HT-29 (cell line): ENCODE measurements at places on chromosomes 12 and 14. TPM values are rescaled to one million over a fixed set of nuclear protein-coding genes. Genes with fewer than 3 reads are reported as not detected.

The KCNC2 gene
- total RNA-seq = not detected in 2 replicates

The DHRS2 gene
- total RNA-seq = 14.0 and 14.7 TPM in 2 replicates

The CMTM5 gene
- not detected in 2 replicates for total RNA-seq

GRCh38 chr12:118512669-118513068, 136.3 kb downstream of the SUDS3 start:
- no peak for DNase-seq

DNA sequence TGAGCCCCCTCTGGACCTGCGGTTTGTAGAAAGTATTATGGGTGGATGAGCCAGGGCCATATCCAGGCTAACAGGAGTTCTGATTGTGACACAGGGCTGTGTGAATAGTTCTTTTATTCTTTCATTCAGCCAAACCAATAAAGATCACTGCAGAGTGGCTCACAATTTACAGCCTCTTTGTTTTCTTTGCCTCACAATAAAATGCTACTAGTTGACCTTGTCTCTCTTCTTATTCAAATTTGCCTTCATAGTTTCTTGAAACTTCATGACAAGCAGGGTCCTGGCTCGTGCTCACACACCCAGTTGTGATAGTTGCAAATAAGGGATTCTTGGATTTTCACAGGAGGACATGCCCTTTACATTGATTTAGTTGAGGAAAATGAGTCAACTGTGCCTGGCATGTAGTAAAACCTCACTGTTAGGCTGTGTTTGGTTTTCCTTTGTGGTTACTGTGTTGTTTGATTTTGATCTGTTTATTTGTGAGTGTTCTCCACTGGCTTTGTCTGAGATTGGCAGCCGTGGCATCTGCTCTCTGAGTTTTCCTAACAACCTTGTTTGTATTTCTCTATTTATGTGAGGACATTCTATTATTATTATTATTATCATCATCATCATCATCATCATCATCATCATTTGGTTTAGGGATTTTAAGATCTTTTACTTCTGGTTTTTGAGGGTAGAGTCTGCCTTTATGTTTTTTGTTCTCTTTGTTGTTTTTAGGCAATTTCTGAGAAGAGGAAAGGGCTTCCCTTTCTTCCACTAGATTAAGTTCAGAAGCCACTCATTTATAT, 2.7 kb upstream of the KRT6B start:
- DNase-seq = no peak

GRCh38 chr14:97021001-97021400, 223.8 kb downstream of the VRK1 start:
- no peak for DNase-seq

DNA sequence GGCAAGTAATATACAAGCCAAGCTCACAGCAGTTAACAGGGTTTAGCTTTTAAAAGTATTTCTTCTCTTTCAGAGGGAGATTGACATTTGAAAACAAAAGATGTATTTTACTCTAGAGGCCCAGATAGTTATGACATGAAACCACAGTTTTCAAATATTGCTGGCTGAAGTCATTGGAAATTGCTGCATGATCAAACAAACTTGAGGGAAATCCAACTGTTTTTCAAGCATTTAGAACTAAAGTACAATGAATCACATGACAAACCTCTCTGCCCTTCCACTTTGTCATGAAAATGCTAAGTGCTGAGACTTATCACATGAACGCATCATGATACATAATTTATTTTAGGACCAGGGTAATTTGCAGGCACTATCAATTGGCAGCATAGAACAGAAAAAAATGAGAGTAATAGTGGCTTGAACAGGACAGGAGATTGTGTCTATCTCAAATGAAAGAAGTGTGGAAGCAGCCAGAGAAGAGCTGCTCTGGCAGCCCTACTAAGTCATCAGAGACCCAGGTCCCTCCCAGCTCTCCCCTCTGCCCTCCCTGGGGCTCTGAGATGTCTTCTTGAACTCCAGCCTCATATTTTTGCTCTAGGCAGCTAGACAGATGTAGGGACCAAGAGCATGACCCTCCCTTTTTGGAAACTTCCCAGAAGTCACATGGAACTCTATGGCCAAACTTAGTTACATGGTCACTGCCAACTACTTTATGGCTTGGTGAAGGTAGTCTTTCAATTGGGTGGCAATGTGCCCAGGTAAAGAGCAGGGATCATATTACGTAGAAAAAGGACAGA, 90.1 kb upstream of the PELI2 start:
- DNase-seq = no peak

- no peak for DNase-seq
These were observed 50.2 kb downstream of the RAB35 start for GRCh38 chr12:120066341-120066740.

GRCh38 chr12:65853489-65854157, 29.3 kb downstream of the HMGA2 start:
- no peak for DNase-seq

GRCh38 chr12:40157336-40157735, 51.5 kb upstream of the SLC2A13 start:
- no peak for DNase-seq

GRCh38 chr14:100454437-100454836, 131.3 kb downstream of the SLC25A47 start:
- no peak for DNase-seq

DNA sequence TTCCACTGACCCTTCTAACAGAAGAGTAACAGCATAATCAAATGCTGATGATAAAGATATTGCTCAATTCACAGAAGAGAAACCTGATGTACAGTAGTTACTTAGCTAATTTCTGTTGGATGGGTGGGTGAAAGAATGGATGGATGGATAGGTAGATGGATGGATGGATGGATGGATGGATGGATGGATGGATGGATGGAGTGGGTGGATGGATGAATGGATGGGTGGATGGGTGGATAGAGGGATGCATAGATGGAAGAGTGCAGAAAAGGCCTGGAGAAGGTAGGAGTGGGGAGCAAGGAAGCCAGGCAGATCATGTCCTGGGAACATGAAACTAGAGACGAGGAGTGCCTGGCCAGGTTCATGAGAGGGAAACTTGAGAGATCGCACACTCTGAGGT, 520.9 kb downstream of the BCL11B start:
- no peak for DNase-seq

GRCh38 chr12:29783773-29784666, at the start of gene TMTC1:
Gene TMTC1 (minus strand): TSS chr12:29783942. CDS start chr12:29783751, 191 bp downstream.
- no peak for DNase-seq

DNA sequence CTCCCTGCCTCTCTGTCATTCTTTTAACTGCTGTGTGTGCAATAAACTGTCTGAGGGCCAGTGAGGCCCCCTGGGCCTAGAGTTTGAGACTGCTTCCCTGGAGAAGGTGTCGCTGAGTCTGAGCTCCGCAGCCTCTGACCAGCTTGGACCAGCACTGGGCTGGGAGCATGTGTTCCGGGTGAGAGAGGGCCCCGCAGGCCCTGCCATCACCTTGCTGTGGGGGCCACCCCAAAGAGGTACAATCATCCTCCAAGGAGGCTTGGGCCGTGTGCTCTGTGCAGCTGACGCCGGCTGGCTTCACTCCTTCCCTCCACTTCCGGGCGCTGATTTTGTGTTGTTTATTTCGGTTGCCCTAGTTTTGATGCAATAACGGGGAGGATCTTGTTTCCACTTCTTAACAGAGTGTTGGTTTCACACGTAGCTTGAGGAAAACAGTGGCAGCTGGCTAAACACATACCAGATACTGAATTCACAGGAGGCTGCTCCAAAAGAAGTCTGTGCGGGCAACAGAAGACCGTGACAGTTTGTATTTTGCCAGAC, 121.6 kb downstream of the TMEM132C start:
- DNase-seq = no peak

DNA sequence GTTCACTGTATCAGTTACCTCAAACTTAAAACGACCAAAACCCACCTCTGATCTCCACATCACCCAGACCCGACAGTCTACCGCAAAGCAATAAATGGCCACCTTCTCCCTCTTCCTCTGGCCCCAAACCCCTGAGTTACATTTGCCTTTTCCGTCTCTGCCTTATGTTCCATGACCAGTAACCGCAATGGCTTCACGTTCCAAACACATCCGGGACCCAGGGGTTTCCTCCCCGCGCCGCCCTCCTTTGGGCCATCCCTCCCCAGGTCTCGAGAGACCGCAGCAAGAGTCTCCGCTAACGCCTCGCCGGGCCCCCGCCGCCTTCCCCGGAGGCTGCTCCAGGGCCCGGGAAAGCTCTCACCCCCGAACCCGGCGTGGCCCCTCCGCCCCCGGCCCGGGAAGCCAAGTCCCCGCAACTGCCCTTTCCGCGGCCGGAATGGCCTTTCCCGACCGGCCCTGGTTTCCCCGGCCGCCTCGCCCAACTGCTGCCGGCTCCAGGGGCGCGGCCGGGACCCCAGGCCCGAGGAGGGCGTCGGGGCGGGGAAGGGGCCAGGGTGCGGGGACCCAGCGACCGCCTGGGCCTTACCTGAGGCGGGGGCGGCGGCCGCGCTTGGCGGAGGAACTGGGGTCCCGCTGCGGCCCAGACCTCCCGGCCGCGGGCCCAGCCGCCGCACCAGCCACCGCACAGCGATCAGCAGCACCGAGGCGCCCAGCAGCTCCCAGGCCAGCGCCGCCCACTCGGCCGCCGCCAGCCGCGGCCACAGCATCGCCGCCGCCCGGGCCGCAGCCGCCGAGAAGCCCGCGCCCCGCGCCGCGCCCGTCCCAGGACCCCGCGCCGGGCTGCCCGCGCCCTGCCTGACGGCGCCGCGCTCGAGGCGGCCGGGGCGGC, at the start of gene ANKLE2:
Gene ANKLE2, minus strand, starts transcription at position 801 of the 889 bp plus-strand sequence. Its CDS starts 34 bp downstream, at position 767.
- DNase-seq = peak; percentile 42

DNA sequence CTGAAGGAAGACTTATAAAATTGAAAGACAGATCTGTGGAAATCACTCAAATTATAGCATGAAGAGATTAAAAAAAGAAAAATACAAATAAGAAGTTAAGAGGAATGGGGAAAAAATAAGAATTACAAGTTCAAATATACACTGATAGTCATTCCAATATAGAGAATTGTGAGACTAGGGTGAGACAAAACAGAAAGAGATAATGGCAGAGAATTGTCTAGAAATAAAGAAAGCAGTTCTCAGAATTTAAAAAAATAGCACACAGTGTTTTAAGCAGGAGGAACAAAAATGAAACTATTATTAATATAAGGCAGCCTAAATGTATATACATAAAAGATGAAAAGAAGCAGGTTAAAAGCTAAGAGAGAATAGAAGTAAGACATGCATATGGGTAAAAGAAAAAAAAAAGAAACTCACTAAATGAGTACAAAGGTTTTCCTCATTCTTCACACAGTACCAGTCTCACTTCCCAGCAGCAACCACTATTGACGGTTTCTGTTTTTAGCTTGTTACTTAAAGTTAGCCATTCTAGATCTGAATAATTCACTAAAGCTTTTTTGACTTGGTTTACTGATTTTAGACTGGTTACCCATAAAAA, 31.1 kb downstream of the SLC38A4 start:
- no peak for DNase-seq

DNA sequence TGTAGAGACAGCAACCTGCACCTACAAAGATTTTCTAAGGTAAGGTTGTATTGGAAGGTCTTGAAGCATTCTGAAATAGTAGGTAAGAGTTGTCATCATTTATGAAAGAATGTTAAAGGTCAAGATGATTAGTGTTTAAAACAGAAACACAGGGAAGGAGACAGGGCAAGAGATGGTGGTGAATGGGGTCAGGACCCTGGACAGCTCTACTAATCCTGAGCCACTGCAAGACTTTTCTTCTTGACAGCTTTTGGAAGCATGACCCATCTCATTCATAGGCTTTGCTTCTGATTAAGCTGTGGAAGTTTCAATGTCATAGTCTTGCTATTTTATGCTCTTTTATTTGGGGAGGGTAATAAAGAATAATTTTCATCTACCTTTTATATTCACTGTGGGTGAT, 75.5 kb upstream of the CAND1 start:
- DNase-seq = peak; percentile 56

DNA sequence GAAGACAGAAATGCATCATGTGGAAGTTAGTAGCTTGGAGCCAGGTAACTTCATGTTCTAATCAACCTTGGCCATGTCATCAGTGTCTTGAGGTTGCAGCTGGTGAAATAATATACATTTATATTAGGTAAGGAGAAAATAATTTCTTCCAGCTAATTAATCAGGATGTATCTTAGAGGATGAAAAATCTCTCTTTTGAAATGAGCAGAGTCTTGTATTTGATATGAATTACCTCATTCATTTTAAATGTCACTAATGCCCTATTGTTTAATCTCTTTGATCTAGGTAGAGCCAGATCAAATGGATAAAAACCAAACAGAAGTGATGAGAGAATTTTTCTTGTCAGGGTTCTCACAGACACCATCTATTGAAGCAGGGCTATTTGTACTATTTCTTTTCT, at the start of gene OR4Q2:
Gene OR4Q2, plus strand, starts transcription at position 301 of the 400 bp plus-strand sequence.
- DNase-seq = no peak
